ENCODE measurements at places on chromosomes 2 and 18. TPM values are rescaled to one million over a fixed set of nuclear protein-coding genes. Genes with fewer than 3 reads are reported as not detected.

GRCh38 chr18:32372381-32373061, 98.2 kb downstream of the GAREM1 start:
- H3K27ac ChIP-seq: no peak overlapping the region
- no peaks in the 10 kb centered on the region for H3K4me1 ChIP-seq
- H3K4me3 ChIP-seq: no peak overlapping the region
- DNase-seq: no peak
- H3K27me3 ChIP-seq: no peaks in the 10 kb centered on the region

DNA sequence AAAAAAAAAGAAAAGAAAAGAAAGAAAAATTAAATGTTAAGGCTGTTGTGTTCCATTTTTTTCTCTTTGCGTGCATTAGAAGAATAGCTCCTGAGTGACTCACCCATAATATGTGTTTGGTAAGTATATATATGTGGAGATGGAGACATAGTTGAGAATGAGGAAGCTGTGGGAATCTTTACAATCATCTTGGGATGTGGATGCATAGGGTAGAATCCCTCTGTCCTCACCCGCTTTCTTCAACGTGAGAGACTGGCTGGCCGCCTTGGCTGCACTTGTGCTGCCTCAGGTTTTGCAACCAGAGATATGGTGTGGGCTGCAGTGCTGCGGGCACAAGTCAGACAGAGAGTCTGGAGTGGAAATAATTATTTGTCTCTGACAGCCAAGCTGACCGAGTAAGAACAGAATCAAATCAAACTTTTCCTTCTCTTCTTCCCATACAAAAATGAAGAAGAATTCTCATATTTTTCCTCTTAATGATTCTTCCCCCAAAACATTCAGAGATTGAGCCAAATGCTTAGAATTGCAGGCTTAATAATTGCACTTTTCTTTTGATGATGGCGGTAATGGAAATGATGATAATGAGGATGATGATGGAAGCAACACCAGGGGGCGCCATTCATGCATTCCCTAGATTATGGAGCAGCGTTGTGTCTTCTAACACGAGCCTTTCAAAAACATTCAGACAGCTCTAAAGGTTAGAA, 48.5 kb downstream of the SERPINB7 start:
- H3K4me1 ChIP-seq: no peaks in the 10 kb centered on the region
- H3K4me3 ChIP-seq: no peak overlapping the region
- no peak overlapping the region for H3K27ac ChIP-seq
- peaks cover 30% of the 10 kb centered on the region for H3K27me3 ChIP-seq
- H3K36me3 ChIP-seq: no peaks in the 10 kb centered on the region

DNA sequence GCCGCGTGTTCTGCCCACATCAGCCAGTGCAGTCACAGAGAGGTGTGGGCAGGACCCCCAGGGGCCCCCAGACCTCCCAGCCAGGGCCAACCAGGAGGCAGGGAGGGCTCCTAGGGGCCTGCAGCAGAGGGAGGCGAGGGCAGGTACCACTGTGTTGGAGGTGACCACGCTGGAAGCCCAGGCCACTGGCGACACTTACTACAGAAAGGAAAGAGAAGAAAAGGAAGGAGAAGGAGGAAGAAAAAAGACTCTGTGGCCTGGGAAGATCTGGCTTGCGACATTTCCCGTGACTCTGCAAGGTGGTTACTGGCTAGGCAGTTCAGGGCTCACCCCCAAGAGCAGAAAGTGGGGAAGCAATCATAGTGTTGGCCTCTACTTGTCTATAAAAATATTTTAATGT, 98.1 kb upstream of the BCL2L11 start:
- no peak overlapping the region for H3K27ac ChIP-seq
- H3K4me3 ChIP-seq: no peak overlapping the region
- peaks cover 55% of the 10 kb centered on the region for H3K27me3 ChIP-seq
- H3K4me1 ChIP-seq: peaks cover 9% of the 10 kb centered on the region
- no peak for DNase-seq

- no peaks in the 10 kb centered on the region for H3K4me1 ChIP-seq
- H3K4me3 ChIP-seq: no peak overlapping the region
- H3K27ac ChIP-seq: no peak overlapping the region
- peaks cover 27% of the 10 kb centered on the region for H3K27me3 ChIP-seq
Observed at GRCh38 chr2:45218931-45219339, 209.7 kb upstream of the SIX2 start.

Gene ADD2
- total RNA-seq: 31.6 TPM

DNA sequence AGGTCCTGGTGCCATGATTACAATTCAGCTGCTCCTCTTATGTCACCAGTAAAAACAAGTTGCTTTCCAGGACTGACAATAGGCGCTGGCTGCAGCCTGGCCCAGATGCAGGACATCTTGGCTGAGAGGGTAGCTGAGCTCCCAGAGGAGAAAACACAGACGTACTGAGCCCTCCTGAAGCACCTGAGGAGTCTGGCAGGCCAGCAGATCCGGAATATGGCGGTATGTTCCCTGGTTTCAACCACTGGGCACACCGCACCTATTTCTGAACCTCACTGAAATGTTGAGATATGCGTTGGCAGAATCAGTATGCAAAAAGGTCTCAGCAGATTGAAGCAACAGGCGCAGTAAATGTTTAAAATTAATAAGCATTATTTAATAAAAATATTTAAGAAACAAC, 73.1 kb upstream of the BZW1 start:
- H3K36me3 ChIP-seq: peaks cover 1% of the 10 kb centered on the region
- no peak overlapping the region for H3K27ac ChIP-seq
- H3K27me3 ChIP-seq: peaks cover 12% of the 10 kb centered on the region
- peaks cover 29% of the 10 kb centered on the region for H3K4me1 ChIP-seq

Gene GALR1
- not detected for total RNA-seq

- no peaks in the 10 kb centered on the region for H3K27me3 ChIP-seq
- H3K4me1 ChIP-seq: no peaks in the 10 kb centered on the region
- H3K36me3 ChIP-seq: no peaks in the 10 kb centered on the region
- H3K27ac ChIP-seq: no peak overlapping the region
Observed at GRCh38 chr2:128832946-128833663, 514.4 kb upstream of the HS6ST1 start.

Gene CCDC148
- 0.14 TPM for total RNA-seq

Gene DHRS9
- 6.3 TPM for total RNA-seq

DNA sequence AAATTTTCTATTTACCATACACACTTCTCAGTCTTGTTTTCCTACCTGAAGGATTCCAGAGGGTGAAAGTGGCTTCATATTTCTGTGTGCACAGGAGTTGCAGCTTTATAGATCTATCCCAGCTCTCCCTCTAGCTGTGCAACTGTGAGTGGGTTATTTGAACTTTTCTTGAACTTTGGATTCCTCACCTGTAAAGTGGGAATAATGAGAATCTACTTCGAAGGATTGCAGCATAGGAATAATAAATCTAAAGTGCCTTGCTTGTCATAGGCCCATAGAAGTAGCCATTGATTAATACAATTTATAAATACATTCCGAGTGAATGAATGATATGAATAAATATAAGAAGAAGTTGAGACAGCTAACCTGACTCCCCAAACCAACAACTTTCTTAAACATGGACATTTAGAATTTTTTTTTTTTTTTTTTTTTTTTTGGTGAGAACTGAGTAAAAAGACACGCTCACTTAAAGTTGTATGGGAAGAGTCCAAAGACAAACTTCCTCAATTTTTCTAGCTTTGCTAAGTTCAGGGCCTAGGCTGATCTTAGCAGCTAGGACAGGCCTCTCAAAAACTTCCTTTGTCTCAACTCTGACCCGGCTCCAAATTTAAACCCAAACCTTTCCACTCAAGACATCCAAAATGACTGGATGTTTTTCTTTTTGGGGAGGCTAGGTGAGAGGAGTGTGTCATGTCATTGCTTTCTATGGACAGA, 203.3 kb upstream of the FBXO11 start:
- H3K27me3 ChIP-seq: no peaks in the 10 kb centered on the region
- no peaks in the 10 kb centered on the region for H3K36me3 ChIP-seq

- H3K27me3 ChIP-seq: no peaks in the 10 kb centered on the region
- no peak overlapping the region for H3K4me3 ChIP-seq
- no peak overlapping the region for H3K27ac ChIP-seq
- H3K4me1 ChIP-seq: no peaks in the 10 kb centered on the region
Observed at GRCh38 chr2:32768387-32769174, 140.7 kb downstream of the TTC27 start.

GRCh38 chr18:28834889-28835288, 658.0 kb upstream of the CDH2 start:
- no peak overlapping the region for H3K4me3 ChIP-seq
- no peak overlapping the region for H3K27ac ChIP-seq
- no peak for DNase-seq

DNA sequence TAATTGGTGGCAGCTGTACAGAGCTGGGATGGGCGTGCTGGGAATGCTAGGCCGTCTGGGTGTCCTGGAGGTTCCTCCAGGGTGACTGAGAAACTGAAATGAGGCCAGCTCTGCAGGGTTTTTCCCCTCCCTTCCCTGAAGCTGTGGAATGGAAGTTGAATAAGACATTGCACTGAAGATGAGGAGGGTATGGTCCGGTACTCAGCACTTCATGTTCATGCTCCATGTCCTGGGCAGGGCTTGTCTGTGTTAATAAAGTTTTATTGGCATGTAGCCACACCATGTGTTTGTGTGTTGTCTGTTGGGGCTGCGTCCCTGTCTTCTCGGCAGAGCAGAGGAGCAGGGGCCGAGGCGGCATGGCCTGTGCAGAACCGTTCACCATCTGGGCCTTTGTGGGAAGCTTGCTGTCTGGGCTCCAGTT, 154.0 kb downstream of the LDLRAD4 start:
- H3K27me3 ChIP-seq: no peaks in the 10 kb centered on the region
- no peak for DNase-seq
- peaks cover 74% of the 10 kb centered on the region for H3K4me1 ChIP-seq
- H3K27ac ChIP-seq: no peak overlapping the region
- no peaks in the 10 kb centered on the region for H3K36me3 ChIP-seq

DNA sequence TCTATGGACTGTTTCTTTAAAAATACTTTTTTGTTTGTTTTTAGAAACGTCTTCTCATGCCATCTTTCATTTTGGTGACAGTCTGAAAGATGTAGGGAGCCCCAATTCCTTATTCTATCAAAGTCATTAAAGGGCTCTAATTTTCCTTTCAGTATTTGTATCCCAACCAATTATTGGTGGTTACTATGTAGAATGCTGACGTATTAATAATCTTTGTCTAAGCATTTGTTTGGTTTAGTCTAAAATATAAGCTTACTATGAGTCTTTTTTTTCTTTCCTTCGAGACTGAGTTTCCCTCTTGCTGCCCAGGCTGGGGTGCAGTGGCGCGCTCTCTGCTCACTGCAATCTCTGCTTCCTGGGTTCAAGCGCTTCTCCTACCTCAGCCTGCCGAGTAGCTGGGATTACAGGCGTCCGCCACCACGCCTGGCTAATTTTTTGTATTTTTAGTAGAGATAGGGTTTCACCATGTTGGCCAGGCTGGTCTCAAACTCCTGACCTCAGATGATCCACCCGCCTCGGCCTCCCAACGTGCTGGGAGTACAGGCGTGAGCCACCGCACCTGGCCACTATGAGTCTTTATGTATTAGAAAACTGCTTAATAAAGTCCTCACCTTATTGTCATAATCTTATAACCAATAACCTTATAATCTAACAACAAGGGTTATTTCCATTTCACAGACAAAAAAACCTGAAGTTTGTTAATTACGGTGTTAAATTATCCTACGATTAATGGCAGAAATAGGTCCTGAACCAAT, 849 bp upstream of the VRK2 start:
- H3K4me3 ChIP-seq: peak overlapping the region; percentile 88
- H3K36me3 ChIP-seq: peaks cover 2% of the 10 kb centered on the region
- H3K4me1 ChIP-seq: peaks cover 54% of the 10 kb centered on the region
- no peak for DNase-seq

DNA sequence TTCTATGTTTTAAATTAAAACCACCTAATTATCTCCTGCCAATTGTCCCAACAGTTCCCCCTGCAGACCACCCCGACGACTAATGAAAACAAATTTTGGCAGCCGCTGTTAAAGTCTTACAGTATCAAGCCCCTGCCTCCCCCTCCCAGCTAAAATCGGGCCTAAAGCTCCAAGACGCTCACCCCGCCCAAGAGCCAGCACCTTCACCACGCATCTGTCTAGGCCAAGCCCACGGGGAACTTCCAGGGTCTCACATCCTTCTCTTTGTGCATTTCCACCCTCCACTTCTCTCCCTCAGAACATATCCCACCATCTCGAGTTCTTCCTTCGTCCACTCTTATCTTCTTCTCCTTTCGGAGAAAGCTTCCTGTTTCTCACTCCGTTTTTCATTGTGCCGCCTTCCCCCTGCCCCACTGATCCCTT, 445 bp downstream of the PRPF40A start:
- peaks cover 39% of the 10 kb centered on the region for H3K36me3 ChIP-seq
- DNase-seq: no peak
- peak overlapping the region; percentile 88 for H3K27ac ChIP-seq
- peak overlapping the region; percentile 88 for H3K4me3 ChIP-seq
- H3K27me3 ChIP-seq: no peaks in the 10 kb centered on the region
- H3K4me1 ChIP-seq: peaks cover 68% of the 10 kb centered on the region

DNA sequence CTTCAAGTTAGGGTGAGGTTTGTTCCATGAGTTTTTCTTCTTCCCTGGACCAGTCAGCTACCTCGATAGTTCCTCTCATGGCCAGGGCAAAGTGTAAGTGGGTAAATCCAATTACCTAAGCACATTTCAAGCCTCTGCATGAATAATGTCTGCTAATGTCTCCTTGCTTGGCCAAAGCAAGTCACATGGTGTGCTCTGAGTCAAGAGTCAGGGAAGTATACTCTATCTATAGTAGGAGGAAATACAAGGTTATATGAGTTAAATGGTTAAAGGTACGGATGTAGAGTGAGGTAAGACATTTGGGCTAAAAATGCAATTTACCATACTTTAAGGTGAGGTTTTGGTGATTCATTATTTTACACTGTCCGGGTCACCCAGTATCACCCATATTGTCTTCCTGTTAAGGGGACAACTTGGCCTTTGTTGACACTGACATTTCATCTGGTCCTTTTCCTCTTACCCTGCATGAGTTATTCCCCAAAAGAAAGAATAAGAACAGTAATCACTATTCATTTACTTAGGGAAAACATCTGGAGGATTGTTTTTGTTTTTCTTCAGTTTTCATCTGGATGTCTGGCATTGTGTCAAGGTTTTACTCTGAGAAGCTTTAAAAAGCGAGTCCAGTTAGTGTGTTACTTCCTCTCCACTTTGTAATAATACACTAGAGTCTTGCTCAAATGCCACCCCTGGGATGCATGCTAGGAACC, 405.5 kb downstream of the RND3 start:
- DNase-seq: no peak
- no peak overlapping the region for H3K27ac ChIP-seq
- no peaks in the 10 kb centered on the region for H3K27me3 ChIP-seq
- H3K4me1 ChIP-seq: no peaks in the 10 kb centered on the region
- H3K36me3 ChIP-seq: no peaks in the 10 kb centered on the region

GRCh38 chr2:183542606-183543005, 418.4 kb downstream of the NUP35 start:
- H3K36me3 ChIP-seq: peaks cover 7% of the 10 kb centered on the region
- DNase-seq: no peak
- H3K27me3 ChIP-seq: no peaks in the 10 kb centered on the region
- H3K27ac ChIP-seq: no peak overlapping the region
- no peaks in the 10 kb centered on the region for H3K4me1 ChIP-seq

Gene TGFBRAP1
- 21.5 TPM for total RNA-seq

GRCh38 chr18:6561420-6561861, 146.7 kb upstream of the L3MBTL4 start:
- no peaks in the 10 kb centered on the region for H3K36me3 ChIP-seq
- H3K4me1 ChIP-seq: peaks cover 5% of the 10 kb centered on the region
- no peak overlapping the region for H3K27ac ChIP-seq
- H3K4me3 ChIP-seq: no peak overlapping the region

Gene PPP4R3B
- total RNA-seq: 80.8 TPM

Data from activated T-cell treated with anti-CD3 and anti-CD28 coated beads, Interleukin-2, amount 50 U/mL, for 72 hours (primary cell).